ENCODE measurements at places on chromosomes 5 and 9. TPM values are rescaled to one million over a fixed set of nuclear protein-coding genes. Genes with fewer than 3 reads are reported as not detected.

DNA sequence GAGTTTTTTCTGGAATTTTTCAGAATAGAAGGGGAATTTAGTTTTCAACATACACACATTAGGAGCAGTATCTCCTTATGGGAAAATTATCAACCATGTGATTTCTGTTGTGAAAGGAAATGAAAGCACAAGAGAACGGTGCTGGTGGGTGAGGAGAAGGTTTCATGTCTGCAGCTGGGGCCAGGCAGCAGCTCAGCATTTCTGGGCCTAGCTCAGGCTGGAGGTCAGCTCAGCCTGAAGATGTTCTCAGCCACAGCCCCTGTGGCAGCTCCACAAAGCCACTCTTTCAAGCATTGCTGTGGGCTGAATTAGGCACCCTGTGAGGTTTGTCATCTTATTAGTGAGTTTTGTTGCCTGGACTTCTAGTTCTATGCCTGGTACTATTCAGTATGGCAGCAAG, 90.3 kb downstream of the DIRAS2 start:
- no peaks in the 10 kb centered on the region for H3K36me3 ChIP-seq
- no peak for DNase-seq
- H3K4me3 ChIP-seq: no peak overlapping the region
- no peak overlapping the region for H3K27ac ChIP-seq

GRCh38 chr9:113863345-113863744, 12.8 kb upstream of the ZNF618 start:
- no peaks in the 10 kb centered on the region for H3K4me1 ChIP-seq
- no peak overlapping the region for H3K27ac ChIP-seq
- no peaks in the 10 kb centered on the region for H3K27me3 ChIP-seq
- H3K36me3 ChIP-seq: no peaks in the 10 kb centered on the region

GRCh38 chr9:26066237-26066636, 388.0 kb upstream of the TUSC1 start:
- H3K27ac ChIP-seq: no peak overlapping the region
- H3K27me3 ChIP-seq: no peaks in the 10 kb centered on the region
- no peak overlapping the region for H3K4me3 ChIP-seq
- H3K4me1 ChIP-seq: no peaks in the 10 kb centered on the region
- H3K36me3 ChIP-seq: no peaks in the 10 kb centered on the region
- DNase-seq: no peak

KLHL3 gene
- 2.0 TPM for polyA plus RNA-seq

NFIB gene
- 7.3 TPM for polyA plus RNA-seq

All from lung (tissue), 17 donors.